ENCODE measurements at places on chromosomes 3 and 15.
A peak's percentile ranks its signal among the peaks of the same experiment; 100 is the strongest.

- no peak overlapping the region for H3K4me3 ChIP-seq
- H3K27me3 ChIP-seq: no peaks in the 10 kb centered on the region
- H3K27ac ChIP-seq: peak overlapping the region; percentile 92
- DNase-seq: peak; percentile 29
- peaks cover 30% of the 10 kb centered on the region for H3K4me1 ChIP-seq
Observed at GRCh38 chr3:134464689-134465365, 21.0 kb downstream of the ANAPC13 start.

GRCh38 chr15:27744641-27745040 is 354.5 kb downstream of the OCA2 start:
- no peaks in the 10 kb centered on the region for H3K36me3 ChIP-seq
- DNase-seq: no peak
- H3K27me3 ChIP-seq: no peaks in the 10 kb centered on the region
- H3K27ac ChIP-seq: no peak overlapping the region
- H3K4me1 ChIP-seq: no peaks in the 10 kb centered on the region

- no peaks in the 10 kb centered on the region for H3K4me1 ChIP-seq
- DNase-seq: no peak
- no peaks in the 10 kb centered on the region for H3K27me3 ChIP-seq
- no peak overlapping the region for H3K27ac ChIP-seq
- no peaks in the 10 kb centered on the region for H3K36me3 ChIP-seq
- H3K4me3 ChIP-seq: no peak overlapping the region
Observed at GRCh38 chr3:131151-131888, 65.2 kb upstream of the CHL1 start.

GRCh38 chr3:162764808-162765071 is 1268.1 kb downstream of the OTOL1 start:
- no peak overlapping the region for H3K27ac ChIP-seq
- DNase-seq: no peak
- H3K4me1 ChIP-seq: no peaks in the 10 kb centered on the region
- H3K36me3 ChIP-seq: no peaks in the 10 kb centered on the region
- H3K27me3 ChIP-seq: no peaks in the 10 kb centered on the region
- H3K4me3 ChIP-seq: no peak overlapping the region

DNA sequence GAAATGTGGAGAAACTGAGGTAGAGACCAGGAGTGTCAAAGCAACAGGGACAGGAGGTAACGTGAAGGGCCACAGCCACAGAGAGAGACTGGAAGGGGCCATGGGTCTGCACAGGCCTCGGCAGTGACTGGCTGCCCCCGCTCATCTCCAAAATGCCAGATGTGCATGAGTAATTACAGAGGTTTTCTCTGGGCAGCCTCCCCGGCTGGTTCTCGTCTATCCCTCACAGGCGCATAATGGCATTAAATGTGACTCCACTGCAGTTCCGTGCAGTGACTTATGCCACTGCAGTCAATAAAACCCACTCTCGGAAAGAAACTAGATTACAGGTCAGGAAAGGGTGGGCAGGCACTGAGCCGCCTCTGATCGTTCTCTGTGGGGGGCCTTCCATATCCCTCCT is 74.7 kb downstream of the WDR76 start:
- H3K4me3 ChIP-seq: no peak overlapping the region
- no peak overlapping the region for H3K27ac ChIP-seq
- no peaks in the 10 kb centered on the region for H3K4me1 ChIP-seq

DNA sequence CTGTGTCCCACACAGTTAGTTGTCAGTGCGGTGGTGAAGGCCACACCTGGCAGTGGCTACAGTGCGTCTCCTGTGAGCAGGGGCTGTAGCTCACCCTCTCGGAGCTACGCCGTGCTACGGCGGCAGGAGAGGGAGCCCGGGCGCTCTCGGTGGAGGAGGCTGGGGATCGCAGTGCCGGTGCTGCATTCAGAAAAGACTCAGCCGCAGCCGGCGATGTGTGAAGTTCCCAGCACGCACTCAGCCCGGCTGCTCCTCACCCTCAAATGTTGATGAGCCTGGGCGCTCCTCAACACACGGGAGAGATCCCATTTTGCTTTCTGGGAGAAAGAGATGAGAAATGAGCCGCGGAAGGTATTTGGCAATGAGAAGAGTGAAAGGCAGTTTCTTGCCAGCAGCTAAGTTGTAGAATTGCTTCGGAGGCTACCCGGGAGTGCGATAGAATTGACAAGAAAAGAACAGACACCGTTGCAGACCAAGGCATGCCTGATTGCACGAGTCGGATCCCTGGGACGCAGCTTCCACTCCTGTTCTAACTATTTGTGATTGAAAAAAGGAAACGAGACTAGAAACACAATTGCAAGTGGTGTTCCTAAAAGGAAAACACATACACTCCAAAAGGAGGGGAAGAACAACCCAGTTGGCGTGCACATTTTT is at the start of gene UNC13C:
UNC13C (plus strand) TSS at position 189 of the 654 bp plus-strand sequence. CDS start 34,463 bp downstream, outside the sequence.
- H3K36me3 ChIP-seq: no peaks in the 10 kb centered on the region
- H3K27ac ChIP-seq: no peak within 1 kb of the TSS
- no peaks in the 10 kb centered on the region for H3K4me1 ChIP-seq
- peak within 1 kb of the TSS; percentile 39 for H3K4me3 ChIP-seq

DNA sequence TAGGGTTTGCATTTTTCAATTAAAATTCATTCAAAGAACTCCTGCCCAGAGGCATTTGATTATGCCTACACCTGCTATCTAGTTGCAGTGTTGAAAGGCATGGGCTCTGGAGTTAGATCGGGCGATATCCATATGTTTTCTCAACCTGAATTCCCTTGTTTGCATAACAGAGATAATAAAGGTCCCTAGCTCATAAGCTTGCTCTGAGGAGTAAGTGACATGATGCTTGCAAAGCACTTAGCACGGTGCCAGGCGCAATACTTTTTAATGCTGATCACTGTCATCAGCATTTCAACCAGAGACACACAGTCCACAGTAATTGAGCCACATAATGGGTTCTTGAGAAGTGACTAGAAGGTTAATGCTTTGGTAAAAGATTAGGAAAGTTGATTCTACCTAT is 106.3 kb upstream of the SAMMSON start:
- DNase-seq: no peak
- H3K27ac ChIP-seq: no peak overlapping the region
- peaks cover 7% of the 10 kb centered on the region for H3K4me1 ChIP-seq

DNA sequence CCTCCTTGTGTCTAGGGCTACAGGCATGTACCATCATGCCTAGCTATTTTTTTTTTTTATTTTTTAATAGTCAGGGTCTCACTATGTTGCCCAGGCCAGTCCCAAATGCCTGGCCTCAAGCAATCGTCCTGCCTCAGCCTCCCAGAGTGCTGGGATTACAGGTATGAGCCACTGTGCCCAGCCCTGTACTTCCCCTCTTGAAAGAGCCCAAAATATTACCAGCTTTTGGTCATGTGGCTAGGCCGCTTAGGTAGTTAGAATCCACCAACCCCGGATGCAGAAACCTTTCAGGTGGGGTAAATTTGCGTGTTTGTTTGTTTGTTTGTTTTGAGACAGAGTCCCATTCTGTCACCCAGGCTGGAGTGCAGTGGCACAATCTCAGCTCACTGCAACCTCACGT is 132.8 kb upstream of the C2CD4B start:
- no peak overlapping the region for H3K4me3 ChIP-seq
- DNase-seq: no peak
- H3K4me1 ChIP-seq: peaks cover 26% of the 10 kb centered on the region
- H3K27me3 ChIP-seq: no peaks in the 10 kb centered on the region

DNA sequence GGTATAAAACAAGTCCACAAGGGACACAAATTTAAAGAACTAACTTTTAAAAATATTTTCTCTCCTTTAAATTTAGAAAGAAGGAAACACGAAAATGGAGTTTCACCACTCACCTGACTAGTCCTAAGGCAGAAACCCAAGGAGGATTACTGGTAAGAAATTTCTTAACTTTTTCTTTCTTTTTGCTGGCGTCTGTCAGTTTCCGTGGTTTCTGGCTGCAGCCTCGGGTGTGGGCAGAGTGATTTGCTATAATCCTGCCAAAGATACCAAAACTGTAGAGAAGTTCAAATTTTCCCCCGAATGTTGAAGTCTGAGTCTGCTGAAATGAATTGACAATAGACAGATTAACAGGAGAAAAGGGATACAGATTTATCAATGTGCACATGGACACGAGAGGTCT is 843.6 kb upstream of the ALCAM start:
- no peaks in the 10 kb centered on the region for H3K27me3 ChIP-seq
- no peaks in the 10 kb centered on the region for H3K36me3 ChIP-seq
- no peak for DNase-seq
- H3K4me3 ChIP-seq: no peak overlapping the region
- H3K27ac ChIP-seq: no peak overlapping the region
- H3K4me1 ChIP-seq: peaks cover 7% of the 10 kb centered on the region

- H3K27ac ChIP-seq: peak overlapping the region; percentile 34
- no peak overlapping the region for H3K4me3 ChIP-seq
- H3K27me3 ChIP-seq: no peaks in the 10 kb centered on the region
Observed at GRCh38 chr3:78857494-78858111, 910.2 kb downstream of the ROBO1 start.

DNA sequence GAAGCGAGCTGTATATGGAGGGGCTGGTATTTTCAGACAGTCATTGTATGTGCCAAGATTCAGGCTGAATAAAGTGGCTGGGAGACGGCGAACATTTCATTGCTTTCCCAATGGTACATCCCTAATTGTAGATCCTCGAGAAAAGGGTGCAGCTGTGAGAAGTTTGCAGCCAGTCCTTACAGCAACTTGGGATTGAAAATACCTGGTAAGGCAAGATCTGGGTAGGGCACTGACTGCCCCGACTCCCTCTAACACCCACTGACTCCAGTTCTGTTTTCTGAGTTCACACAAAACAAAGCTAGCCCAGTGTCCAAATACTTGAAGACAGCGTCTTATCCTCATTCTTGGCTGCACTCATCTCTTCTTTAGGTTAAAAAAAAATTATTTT is 63.7 kb downstream of the EDEM1 start:
- H3K4me1 ChIP-seq: no peaks in the 10 kb centered on the region
- no peaks in the 10 kb centered on the region for H3K27me3 ChIP-seq
- no peak overlapping the region for H3K27ac ChIP-seq
- no peak overlapping the region for H3K4me3 ChIP-seq
- no peaks in the 10 kb centered on the region for H3K36me3 ChIP-seq

DNA sequence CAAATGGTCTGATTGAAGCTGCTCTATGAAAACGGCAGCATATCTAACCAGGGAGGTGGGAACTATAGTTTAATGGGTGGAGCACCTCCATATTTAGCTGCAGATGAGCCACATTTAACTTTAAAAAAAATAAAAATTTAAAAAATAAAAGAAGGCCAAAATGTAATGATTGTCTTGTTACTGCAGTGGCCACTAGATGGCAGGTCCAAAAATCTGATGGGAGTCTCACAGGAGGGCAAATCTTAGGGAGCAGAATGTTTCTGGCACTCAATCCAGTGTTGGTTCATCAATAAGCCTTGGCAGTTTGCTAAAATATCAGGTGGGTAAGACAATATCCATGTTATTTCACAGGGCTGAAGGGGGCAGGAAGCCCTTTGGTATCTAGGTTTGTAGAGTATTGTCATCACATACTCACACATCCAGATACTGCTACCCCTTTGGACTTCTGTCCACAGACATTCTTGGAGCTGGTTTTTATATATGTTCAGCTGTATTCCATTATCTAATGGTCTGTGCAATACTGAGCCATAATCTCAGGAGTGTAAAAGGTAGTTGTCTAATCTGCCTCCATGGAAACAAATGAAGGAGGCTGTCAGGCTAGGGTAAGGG is 233.3 kb downstream of the TIGIT start:
- peak; percentile 28 for DNase-seq
- no peak overlapping the region for H3K4me3 ChIP-seq
- H3K36me3 ChIP-seq: no peaks in the 10 kb centered on the region
- H3K4me1 ChIP-seq: no peaks in the 10 kb centered on the region
- H3K27ac ChIP-seq: no peak overlapping the region
- H3K27me3 ChIP-seq: no peaks in the 10 kb centered on the region

DNA sequence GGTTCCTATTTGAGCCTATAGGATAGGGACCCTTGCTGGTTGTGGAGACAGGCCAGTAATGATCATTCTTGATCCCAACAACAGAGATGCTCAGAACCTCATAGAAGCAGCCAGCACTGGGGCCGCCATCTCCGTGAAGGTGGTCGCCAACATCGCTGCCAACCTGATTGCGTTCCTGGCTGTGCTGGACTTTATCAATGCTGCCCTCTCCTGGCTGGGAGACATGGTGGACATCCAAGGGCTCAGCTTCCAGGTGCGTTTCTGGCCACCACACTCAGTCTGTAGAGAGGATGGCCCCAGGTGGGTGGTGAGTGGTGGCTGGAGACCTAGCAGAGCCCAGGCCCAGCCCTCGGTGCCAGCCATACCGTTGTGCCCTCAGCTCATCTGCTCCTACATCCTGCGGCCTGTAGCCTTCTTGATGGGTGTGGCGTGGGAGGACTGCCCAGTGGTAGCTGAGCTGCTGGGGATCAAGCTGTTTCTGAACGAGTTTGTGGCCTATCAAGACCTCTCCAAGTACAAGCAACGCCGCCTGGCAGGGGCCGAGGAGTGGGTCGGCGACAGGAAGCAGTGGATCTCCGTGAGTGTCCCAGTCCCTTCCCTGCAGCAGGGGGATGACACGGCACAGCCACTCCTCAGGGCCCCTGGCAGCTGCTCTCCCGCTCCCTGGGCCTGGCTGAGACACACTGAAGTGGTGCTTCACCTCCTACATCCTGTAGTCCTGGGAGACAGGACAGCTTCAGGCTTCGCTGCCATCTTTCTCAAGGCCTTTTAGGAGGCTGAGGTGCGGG is 46.5 kb upstream of the PDE8A start:
- H3K4me3 ChIP-seq: no peak overlapping the region
- H3K4me1 ChIP-seq: no peaks in the 10 kb centered on the region
- H3K27ac ChIP-seq: no peak overlapping the region

GRCh38 chr15:33013827-33014445 is 180.6 kb downstream of the FMN1 start:
- no peaks in the 10 kb centered on the region for H3K27me3 ChIP-seq
- no peaks in the 10 kb centered on the region for H3K4me1 ChIP-seq
- DNase-seq: no peak
- H3K27ac ChIP-seq: no peak overlapping the region

DNA sequence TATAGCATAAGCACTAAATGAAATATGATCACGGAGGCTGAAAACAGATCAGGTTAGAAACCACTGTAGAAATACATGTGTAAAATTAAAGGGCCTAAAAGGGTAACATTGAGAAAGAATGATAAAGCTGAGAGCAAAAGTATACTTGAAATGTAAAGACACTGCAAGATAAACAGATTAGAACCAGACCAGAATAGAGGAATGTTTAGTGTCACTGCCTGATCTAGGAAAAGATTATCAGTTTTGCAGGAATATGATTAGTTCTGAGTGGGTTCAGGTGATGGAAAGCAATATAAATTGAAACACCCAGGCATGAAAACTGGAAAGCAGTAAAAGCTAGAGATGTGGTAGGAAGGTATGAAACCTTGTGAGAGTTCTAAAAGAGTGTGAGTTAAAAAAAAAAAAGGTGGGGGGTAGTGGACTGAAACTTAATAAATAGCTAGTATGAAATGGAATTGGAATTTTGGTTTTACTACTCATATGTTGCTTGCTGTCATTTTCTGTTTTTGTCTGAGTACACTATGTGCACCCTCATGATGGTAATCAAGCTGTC is 16.0 kb upstream of the C3orf38 start:
- H3K36me3 ChIP-seq: peaks cover 10% of the 10 kb centered on the region
- H3K4me3 ChIP-seq: no peak overlapping the region
- no peaks in the 10 kb centered on the region for H3K27me3 ChIP-seq
- H3K4me1 ChIP-seq: no peaks in the 10 kb centered on the region
- no peak for DNase-seq
- no peak overlapping the region for H3K27ac ChIP-seq

GRCh38 chr3:46849686-46850467 is 13.4 kb downstream of the MYL3 start:
- H3K27me3 ChIP-seq: no peaks in the 10 kb centered on the region
- DNase-seq: no peak
- H3K27ac ChIP-seq: no peak overlapping the region
- no peaks in the 10 kb centered on the region for H3K36me3 ChIP-seq
- peaks cover 4% of the 10 kb centered on the region for H3K4me1 ChIP-seq
